Stimulated activated CD4-positive, alpha-beta T cell treated with anti-CD3 and anti-CD28 coated beads, Interleukin-4, amount 100 ng/mL, for 24 hours (primary cell): ENCODE measurements at places on chromosomes 11 and 22.

- DNase-seq = no peak
These were observed 451 bp downstream of the FHIP1B start for GRCh38 chr11:6233984-6234386.

DNA sequence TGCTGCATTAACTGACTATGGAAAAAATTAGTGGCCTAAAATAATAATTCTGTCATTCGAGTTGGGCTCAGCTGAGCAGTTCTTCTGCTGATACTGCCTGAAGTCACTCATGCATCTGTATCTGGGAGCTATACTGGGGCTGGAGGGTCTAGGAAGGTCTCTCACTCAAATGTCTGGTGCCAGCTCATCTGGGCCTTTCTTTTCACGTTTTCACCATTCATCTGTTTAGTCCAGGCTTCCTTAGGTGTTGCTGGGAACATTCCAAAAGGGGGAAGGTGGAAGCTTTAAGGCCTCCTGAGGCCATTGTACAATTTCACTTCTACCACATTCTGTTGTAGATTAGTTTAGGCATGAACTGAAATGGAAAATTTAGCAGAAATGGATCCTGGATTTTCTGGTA, 28.0 kb downstream of the YAP1 start:
- DNase-seq = no peak

- peak; percentile 2 for DNase-seq
These were observed 5.2 kb downstream of the BET1L start for GRCh38 chr11:201966-202365.

- no peak for DNase-seq
These were observed 114.1 kb upstream of the TBCEL start for GRCh38 chr11:120909676-120910416.

DNA sequence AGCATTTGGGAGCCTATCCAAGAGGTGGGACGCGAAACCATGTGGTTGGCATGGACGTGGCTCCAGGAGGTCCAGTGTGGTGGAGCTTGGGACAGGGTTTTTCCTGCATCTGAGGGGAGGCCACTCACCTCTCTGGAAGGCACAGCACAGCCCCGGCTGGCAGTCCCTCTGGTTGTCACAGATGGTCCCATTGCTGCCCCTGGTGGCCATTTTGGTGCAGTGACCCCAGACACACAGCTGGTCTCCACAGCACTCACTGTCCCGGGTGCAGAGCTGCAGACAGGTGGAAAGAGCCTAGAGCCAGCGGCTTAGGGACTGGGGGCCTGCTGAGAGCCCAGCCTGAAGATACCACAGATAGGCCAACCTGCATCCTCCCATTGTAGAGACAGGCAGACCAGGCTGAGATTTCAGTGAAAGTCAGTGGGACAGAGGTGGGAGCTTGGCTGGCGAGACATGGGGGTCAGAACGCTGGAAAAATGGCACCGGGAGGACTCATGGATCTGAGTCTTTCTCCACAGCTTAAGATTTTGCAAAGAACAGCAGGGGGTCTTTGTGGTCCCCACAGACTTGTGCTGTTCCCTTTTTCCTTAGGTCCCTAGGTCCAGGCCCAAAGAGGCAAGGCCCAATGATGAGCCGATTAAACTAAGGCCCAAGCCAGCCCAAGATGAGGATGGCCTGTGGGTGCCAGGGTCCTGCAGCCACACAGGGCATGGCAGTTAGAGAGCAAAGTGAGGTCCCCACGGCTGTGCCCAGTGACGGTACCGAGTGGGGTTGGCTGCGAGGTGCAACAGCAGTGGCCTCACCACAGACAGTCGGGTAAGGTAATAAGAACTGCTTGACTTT, 41.4 kb downstream of the DKK3 start:
- DNase-seq = peak; percentile 71

- DNase-seq = peak; percentile 34
These were observed 988 bp upstream of the FLI1 start for GRCh38 chr11:128692753-128693415.

DNA sequence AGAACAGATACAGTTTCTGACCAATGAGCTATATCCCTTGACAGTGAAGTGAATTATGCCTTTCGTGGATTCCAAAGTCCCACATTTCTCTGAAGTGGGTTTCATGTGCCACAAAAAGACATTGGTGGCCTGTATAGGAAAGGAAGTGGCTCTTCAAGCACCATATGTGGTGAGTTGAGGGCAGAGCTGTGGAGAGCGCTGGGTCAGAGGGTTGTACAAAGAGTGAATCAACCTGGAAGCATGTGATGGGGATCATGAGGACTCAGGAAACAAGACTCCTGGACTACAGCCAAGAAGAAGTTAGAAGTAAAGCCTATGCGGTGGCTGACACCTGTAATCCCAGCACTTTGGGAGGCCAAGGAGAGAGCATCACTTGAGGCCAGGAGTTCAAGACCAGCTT, 579 bp upstream of the SLC5A4 start:
- DNase-seq = no peak

GRCh38 chr11:41456269-41456668, 3.2 kb downstream of the LRRC4C start:
- DNase-seq = no peak

- peak; percentile 48 for DNase-seq
These were observed 171.9 kb downstream of the SHANK2 start for GRCh38 chr11:71080239-71081097.

GRCh38 chr22:30874431-30875370, 93.9 kb downstream of the MORC2 start:
- no peak for DNase-seq

- no peak for DNase-seq
These were observed 678.8 kb downstream of the NTM start for GRCh38 chr11:132049205-132049604.

DNA sequence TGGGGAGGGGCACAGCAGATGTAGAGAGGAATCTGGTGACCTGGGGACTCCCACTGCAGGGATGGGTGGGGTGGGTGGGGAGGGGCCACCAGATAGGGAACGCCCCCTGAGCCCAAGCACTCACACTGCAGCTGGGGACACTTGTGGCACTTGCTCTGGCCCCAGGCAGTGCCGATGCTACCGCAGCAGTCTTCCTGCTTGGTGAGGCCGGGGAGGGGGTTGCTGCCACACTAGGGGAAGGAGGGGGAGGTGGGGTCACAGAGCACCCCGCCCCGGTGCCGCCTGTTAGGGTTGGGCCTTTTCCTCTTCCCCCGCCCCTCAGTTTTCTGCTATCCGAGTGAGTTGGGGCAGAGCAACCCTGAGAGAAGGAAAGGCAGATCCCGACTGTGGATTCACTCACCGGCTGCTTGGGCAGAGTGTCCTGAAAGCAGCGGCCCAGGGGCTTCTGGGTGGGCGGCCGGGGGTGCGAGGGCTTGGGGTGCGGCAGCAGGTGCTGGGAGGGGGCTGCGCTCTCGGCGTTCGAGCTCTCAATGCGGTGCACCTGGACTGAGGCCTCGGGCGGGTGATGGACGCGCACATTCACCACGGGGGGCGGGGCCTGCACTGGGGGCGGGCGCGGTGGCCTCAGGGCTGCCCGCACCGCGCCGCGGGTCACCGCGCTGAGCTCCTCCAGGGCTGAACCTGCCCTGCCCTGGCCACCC, 4.7 kb downstream of the LTBP3 start:
- DNase-seq = peak; percentile 55
